ENCODE measurements at places on chromosomes 1 and 21.

DNA sequence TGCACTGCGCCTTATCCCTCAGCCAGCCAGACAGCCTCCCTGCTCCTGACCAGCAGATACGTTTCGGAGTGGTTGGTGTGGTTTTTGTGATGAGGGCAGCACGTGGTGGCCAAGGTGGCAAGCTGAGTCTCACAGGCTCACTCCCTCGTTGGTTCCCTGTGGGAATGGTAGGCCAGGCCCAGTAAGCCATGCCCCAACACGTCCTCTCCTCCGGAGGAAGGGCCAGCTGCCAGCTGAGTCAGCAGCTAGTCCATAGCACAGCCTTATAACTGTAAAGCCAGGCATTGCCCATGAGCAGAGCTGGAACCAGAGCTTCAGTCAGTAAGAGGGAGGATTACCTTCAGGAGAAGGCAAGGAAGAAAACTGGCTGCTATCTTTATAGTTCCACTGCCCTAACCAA lies 29.5 kb downstream of the SZRD1 start:
- no peak for DNase-seq

DNA sequence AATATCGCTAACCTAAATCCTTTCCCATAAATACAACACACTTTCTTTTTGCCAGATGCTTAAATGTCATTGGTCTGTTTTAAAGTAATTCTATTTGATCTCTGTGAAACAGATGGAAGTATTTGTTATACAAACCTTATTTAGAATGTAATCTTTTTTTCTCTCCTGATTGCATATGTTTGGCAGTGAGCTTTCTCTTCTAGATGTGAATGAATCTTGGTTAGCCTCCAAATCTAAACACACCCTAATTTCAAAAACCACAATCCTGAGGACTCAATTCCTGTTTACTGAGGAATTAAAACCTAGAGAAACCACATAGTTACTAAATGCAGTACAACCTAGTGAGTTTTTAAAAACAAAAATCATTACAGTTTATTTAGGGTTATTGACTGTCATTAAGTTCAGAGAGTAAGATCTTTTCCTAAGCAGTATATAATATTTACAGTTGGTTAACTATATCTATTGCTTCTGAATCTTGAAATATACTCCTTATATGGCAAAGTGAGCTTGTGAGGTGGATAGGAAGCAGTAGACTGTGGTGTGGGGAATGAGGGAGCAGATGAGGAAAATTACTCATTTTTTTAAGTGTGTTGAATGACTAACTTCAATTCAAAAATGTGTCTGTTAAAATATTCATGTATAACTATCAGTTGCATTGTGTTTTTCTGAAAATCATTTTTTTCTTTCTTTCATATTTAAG lies 218.7 kb downstream of the FMN2 start:
- DNase-seq, result no peak

- DNase-seq, result no peak
These were observed 145.7 kb downstream of the SYF2 start for GRCh38 chr1:25086518-25087079.

- no peak for DNase-seq
These were observed 498 bp upstream of the CLCA2 start for GRCh38 chr1:86423473-86423872.

- no peak for DNase-seq
These were observed 100.9 kb upstream of the MARK1 start for GRCh38 chr1:220426989-220427388.

GRCh38 chr1:205567716-205568115 lies 63.2 kb downstream of the CDK18 start:
- DNase-seq, result no peak

GRCh38 chr1:44113095-44113609 lies 5.5 kb upstream of the KLF17 start:
- no peak for DNase-seq

DNA sequence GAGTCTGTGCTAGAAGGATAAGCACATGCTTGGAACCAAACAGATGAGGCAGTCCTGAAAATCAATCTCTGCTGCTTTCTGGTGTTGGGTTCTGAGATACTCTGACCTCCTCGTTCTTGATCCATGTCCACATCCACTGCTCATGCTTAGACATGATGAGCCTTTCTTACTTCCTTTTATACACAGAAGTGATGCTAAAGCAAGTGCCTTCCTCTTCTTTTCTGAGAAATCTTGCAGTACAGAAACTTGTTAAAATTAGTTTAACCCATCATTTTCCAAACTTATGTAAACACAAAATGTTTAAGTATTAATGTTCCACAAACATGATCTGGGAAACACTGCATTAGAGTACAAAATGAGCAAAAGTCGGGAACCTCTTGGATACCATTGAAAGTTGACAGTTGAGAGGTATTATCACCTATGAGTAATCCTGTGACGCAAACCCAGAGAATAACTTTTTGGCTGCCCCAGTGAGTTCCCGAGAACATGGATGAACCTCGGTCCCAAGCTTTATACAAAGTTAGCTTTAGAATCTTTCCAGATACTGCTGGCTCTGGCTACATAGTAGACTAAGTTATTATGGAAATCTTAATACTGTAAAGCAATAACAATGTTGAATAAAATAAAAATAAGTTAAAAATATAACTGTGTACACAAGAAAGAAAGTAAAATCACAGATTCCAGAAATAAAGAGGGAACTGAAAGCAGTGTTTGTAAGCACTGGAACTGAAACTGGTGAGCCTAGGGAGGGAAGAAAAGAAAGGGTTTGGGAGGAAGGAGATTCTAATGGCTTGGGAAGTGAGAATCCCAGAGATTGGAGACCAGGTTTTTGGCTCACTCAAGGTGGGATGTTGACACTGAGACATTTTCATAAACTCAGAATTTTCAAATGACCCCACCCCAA lies 429.3 kb upstream of the RUNX1 start:
- DNase-seq, result no peak

DNA sequence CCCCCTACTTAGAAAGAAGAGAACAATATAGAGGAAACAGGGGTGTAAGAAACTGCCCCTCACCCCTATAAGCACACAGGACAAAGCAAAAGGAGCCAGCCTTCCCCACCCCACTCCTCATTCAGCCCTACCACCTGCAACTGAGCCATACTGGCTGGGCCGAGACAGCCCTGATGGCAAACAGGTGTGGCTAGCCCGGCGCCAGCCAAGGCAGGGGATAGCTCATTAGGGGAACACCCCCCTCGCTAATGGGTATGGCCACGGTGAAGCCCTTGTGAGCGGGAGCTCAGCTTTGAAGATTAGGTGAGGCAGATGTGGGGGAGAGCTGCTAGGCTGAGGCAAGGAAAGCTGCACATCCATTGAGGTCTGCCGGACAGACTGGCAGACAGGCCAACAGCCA lies 65.5 kb downstream of the ERI3 start:
- no peak for DNase-seq

- DNase-seq, result no peak
These were observed 2.5 kb downstream of the PDZK1IP1 start for GRCh38 chr1:47187231-47187925.

- DNase-seq, result no peak
These were observed 38.1 kb downstream of the RCSD1 start for GRCh38 chr1:167668108-167668507.

DNA sequence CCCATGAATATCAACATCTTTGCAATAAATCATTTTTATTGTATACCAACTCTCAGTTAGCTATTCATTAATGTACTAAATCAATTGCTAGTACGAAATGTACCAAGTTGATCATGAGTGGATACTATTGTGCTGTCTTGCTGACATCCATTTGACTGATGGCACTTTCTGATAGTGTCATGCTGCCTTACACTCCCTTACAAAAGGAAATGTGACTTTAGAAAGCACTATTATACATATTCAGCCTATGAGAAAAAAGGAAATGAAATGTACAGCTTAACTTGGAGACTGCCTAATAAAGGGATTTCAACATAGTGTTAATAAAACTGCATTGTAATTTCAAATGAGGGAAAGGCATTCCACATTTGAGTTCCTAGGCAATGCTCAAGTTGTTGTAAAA lies 52.2 kb downstream of the PLA2G4A start:
- DNase-seq, result no peak

GRCh38 chr1:167229719-167230385 lies 9.2 kb downstream of the POU2F1 start:
- DNase-seq, result no peak

- no peak for DNase-seq
These were observed 313.9 kb downstream of the BARHL2 start for GRCh38 chr1:90402893-90403849.

DNA sequence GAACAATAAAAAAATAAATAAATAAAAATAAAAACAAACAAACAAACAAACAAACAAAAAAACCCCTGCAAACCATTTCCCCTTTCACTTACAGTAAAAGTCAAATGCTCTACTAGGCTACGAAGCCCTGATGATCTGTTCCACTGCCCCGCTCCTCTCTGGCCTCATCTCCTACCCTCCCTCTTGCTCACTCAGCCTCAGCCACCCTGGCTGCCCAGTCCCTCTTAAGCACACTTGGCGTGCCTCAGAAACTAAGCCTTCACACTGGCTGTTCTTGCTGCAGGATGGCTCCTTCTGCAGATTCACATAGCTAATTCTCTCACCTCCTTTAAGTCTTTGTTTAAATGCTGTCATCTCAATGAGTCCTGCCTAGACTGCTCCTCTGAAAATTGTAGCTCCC lies 30.8 kb upstream of the UHMK1 start:
- no peak for DNase-seq

- DNase-seq, result no peak
These were observed 31.1 kb downstream of the INAVA start for GRCh38 chr1:200925831-200926230.

DNA sequence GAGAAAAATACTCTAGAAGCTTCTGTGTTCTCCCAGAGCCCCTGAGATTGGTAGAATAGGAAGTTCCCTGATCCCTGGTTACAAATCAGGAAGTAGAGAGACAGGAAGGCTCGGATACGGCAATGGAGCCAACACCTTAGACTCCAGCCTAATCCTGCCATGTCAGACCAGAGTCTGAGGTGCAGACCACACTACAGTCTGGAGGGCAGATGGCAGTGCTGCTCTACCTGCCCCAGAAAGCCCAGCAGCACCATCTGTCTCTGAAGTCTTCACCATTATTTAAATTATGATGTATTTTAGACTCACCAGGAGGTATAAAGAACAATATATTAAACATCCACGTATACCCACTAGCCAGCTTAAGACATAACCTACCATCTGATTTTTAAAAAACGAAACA lies 93.0 kb downstream of the MTR start:
- DNase-seq, result no peak

DNA sequence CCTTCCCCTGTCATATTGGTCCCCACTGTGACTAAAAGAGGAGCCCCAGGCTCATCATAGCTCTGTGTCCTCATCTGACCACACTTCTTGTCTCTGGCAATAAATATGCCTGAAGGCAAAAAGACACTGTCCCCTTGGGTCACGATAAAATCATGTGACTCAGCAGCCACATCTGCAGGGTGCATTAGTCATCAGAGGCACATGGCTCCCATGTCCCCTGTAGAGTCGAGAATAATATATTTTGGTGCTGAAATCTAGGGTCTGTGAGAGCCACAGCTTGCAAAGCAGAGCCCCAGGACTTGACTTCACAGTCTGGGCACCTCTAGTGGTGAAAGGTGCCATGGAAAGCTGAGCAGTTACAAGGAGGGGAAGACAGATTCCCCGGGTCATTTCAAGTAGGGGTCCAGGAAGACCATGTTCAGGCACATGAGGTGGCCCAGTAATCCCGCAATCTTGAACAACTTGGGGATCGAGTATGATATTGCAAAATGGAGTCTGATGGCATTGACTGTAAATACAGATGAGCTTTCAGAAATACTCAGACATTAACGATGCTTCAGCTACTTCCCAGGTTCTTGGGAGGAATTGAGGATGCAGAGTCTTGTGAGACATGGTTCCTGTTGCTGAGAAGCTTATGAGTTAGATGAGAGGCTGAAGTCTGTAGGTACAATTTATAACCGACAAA lies 68.6 kb downstream of the SLC35F3 start:
- DNase-seq, result no peak

DNA sequence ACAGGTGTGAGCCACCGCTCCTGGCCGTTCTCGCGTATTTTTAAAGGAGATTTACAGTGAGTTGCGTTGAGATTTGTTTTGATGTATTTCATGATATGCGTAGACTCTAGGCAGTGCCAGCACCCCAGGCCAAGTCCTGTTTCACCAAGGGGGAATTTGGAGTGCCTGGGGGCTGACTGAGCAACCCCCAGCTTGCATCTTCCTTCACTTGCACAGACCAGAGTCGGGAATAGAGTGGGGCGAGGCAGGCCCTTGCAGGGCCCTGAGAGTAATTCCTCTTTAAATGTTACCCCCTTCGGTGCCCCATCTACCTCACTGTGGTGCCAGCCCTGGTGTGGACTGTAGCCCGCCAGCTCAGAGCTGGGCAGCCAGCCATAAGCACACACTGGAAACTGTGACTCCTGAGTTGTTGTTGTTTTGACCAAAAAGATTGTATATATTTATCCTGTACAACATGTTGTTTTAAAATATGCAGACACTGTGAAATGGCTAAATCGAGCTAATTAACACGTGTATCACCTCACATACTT lies 269.5 kb downstream of the NPHP4 start:
- no peak for DNase-seq

GRCh38 chr1:19204446-19205266 lies 5.4 kb downstream of the UBR4 start:
- DNase-seq, result no peak
